Stimulated activated naive CD8-positive, alpha-beta T cell treated with anti-CD3 and anti-CD28 coated beads, Interleukin-15, Interleukin-2, amounts not matched to agents 100 U/mL and 50 U/mL, for 24 hours (primary cell): ENCODE measurements at places on chromosomes 4 and X.

- DNase-seq = no peak
Observed at GRCh38 chr4:123055943-123056342, 133.5 kb upstream of the NUDT6 start.

GRCh38 chr4:123200051-123200940, 196.3 kb upstream of the SPRY1 start:
- DNase-seq = no peak

DNA sequence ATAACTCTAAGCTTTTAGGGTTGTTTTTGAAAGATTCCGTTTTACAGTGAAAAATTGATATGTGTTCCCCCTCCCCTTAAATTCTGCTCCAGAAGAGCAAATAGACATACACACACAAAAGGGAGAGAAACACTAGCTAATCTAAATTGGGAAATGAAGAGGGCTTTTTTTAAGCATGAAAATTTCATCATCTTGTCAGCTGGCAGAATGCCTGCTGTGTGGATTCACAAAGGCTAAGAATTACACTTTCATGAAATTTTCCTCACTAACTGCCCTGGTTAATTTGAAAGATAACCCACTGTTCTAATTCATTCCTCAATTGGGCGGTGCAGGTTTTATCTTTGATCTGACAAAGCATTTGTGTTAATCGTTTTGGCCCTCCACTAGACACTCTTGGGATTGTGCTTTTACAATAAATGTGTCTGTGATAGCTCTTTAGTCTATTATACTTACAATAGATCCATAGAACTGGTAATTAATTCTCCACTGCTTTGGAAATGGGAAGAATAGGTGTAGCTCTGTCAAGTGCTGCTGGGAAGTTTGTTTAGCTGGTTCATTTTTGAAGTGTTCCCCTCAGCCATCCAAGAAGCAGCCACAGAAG, 152.9 kb downstream of the POLA1 start:
- DNase-seq = no peak

- DNase-seq = no peak
Observed at GRCh38 chrX:111465669-111466068, 45.8 kb upstream of the SERTM2 start.
